ENCODE measurements at places on chromosomes 3 and 15.
A peak's percentile ranks its signal among the peaks of the same experiment; 100 is the strongest.

DNA sequence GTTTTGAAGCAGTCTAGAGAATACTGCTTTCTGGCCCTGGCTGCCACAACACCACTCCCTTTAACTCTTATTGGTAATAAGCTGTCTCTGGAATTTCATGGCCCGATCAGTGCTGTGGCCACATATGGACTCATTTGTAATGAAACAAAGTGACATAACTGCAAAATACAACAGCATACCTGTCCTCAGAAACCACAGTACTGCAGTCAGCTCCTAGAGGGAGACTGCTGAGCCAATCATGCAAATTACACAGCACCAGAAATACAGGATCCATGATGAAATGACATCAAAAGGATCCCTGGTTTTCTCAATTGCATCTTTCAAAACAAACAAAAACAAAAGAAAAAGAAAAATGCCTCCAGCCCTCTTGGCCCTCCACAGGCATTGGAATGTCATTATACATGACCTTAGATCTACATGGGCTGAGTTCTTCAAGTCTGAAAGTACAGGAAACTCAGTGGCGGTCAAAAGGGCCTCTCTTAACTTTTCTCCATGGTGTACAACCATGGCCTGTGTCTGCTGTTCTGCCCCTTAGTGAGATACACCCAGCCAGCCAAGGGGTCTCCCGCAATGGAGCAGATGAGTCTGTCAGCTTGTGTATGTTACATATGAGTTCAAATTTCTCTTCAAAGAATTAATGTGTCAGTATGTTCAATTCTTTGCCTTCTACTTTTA is 24.9 kb upstream of the KBTBD12 start:
- DNase-seq: no peak

DNA sequence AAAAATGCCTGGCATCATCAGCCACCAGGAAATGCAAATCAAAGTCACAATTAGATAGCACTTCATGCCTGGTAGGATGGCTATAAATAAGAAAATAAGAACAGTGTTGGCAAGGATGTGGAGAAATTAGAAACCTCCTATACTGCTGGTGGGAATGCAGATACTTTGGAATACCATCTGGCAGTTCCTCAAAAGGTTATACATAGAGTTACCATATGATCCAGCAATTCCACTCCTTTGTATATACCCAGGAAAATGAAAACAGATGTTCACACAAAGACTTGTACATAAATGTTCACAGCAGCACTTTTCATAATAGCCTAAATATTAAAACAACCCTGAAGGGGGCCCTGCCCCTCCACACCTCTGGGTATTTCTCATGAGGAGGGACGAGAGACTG is 13.7 kb downstream of the ACSBG1 start:
- DNase-seq: no peak

GRCh38 chr3:98855806-98856400 is 45.6 kb downstream of the DCBLD2 start:
- DNase-seq: no peak

GRCh38 chr3:105093371-105094252 is 273.1 kb upstream of the ALCAM start:
- DNase-seq: no peak

DNA sequence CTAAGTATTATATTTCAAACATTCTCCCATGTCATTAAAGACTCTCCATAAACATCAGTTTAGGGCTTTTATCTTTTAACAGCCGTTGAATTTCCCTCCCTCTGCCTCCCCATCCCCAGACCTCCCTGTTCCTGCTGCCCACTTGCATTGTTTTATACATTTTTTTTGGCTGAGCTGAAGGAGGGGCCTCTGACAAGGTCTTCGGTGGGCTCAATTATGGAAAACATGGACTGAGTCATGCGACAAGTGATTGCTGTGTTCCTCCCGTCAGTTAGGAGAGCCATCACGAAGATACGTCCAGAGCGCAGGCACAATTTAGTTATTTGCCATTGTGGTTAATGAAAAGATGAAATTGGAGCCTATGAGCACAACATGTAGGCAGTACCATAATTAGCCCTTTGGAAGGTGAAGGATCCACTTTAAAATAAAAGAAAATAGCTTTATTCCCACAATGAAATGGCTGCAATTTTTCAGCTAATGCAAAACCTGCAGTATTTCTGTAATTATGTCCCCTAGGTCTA is 12.0 kb upstream of the NMNAT3 start:
- no peak for DNase-seq

DNA sequence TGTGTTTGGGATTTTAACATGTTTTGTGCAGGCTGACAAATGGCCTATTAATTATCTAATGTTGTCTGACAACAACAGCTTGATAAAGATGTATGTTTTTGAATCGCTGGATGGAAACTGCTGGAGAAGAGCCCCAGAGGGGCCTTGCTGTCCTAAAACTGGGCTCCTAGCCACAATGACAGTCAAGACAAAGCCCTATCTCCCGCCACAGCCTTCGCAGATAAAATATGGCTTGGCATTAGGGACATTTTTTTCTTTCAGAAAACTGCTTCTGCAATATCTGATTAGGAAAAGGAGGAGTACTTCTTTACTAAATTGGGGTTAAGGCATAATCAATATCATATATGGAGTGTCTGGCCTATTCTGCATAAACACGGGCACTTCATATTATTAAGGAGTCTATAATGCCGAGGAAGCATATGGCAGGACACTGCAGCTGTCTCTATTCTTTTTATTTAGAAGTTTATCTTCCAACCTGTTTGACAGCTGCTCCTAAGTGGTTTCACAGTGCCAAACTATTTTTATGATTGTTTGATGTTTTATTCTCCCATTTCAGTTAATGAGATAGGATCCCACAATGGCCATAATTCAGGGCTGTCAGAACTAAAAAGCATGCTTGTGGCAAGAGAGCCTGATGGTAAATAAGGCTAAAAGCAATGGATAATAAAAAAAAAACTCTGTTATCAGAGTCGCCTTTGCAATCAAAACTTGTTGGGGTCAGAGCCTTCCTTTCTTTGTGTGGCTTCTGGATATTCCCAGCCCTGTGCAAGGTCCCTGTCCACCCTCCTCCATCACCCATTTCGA is 210.1 kb downstream of the MECOM start:
- no peak for DNase-seq

GRCh38 chr3:14524920-14525660 is 15.1 kb downstream of the GRIP2 start:
- DNase-seq: no peak

DNA sequence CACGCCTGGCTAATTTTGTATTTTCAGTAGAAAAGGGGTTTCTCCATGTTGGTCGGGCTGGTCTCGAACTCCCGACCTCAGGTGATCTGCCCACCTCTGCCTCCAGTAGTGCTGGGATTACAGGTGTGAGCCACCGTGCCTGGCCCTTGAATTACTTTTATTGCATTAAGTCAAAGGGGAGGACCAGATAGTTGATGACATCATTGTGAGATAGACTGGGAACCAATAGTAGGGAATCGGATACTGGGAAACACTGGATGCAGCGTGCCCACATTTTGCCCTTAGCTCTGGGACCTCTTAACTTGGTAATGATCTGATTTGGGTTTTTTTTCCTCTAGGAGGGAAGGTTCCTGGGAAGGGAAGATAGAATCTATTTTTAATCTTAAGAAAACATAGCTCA is 19.2 kb downstream of the DAG1 start:
- no peak for DNase-seq

GRCh38 chr3:159913712-159914414 is 74.8 kb upstream of the IL12A start:
- no peak for DNase-seq

DNA sequence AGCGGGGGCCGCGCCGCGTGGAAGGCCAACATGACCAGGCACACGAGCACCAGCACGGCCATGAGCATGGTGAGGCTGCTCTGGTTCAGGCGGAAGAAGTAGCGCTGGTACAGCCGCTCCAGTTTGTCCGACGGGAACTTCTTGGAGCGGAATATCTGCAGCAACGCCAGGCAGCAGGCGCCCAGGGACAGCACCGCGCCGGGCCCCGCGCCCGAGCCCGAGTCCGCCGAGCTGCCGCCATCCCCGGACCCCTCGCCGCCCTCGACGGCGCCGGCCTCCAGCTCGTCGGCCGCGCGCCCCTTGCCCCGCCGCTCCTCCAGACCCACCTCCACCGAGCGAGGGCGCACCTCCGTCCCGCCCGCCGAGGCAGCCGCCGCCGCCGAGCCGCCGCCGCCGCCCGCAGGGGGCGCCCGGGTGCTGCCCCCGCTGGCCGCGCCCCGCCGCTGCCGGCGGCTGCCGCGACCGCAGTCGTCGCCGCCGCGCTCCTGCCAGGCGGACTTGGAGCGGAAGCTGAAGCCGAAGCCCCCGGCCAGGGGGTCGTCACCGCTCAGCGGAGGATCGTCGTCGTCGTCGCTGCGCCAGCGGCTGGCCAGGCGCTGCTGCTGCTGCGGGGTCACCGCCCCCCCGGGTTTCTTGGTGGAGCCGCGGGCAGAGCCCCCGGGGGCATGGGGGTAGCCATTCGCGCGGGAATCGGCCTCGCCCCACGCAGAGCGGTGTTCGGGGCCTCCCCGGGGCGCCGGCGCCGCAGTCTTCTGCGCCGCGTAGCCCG is 957 bp downstream of the ADCY5 start:
- peak; percentile 76 for DNase-seq

Measured in type B pancreatic cell (in vitro differentiated cells).